Renal pelvis (tissue), 12 donors: ENCODE measurements at places on chromosomes 2 and 18. TPM values are rescaled to one million over a fixed set of nuclear protein-coding genes. Genes with fewer than 3 reads are reported as not detected.

MSTN gene
- 2.2 TPM for polyA plus RNA-seq

SERPINB4 gene
- not detected for polyA plus RNA-seq

DNA sequence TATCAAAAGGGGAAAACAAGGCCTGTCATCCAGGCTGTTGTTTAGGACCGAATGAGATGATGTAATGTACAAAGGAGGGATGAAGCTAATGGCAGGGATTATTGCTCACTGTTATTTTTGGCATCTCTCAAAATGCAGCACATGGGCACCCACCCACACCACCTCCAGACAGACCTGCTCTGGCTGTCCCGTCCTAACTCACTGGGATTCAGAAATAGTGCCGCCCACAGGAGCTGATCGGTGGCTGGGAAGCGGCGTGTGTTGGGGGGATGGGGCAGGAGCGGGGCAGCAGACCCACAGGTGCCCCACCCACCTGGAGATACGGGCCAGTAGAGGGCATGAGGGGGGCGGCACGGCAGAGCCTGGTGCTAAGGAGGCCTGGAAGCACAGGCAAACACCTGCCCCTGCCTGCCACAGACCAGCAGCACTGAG lies 52.2 kb downstream of the CRACDL start:
- DNase-seq, result no peak

DNA sequence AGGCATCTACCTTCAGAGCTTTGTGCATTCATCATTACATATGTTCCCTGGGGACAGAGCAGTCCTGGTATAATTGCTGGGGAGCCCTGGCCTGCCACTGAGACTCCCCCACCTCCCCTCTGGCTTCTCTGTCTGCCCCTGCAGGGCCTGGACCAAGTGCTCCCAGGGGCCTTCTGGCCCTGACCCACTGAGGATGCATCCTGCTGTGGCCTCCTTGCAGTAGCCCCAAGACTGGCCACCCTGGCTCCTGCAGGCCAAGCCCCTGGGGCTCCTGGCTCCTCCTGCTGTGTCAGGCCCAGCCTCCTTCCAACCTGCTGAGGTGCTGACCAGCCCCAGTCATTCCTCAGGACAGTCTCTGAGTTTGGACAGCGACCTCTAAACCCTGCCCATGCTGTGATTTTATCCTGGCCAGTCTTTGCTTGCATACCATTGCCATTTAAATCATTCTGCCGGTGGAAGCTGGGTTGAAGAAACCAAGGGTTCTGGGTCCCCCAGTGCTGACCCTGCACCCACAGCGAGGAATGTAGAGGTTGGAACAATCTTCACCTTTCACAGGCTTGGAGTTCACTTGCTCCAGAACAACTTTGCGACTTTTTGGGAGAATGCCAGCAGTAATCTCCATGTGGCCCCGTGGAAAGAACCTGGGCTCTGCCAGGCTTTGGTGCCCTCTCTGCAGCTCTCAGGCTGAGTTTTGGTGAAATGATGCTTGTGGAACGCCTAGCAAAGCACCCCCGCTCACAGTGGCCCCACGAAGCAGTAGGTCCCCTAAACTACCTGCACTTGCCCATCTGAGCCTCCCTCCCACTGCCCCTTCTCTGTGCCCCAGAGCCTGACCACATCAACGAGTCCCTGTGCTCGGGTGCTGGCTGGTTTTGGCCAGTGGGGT lies 167.3 kb upstream of the GLI2 start:
- DNase-seq, result no peak

DNA sequence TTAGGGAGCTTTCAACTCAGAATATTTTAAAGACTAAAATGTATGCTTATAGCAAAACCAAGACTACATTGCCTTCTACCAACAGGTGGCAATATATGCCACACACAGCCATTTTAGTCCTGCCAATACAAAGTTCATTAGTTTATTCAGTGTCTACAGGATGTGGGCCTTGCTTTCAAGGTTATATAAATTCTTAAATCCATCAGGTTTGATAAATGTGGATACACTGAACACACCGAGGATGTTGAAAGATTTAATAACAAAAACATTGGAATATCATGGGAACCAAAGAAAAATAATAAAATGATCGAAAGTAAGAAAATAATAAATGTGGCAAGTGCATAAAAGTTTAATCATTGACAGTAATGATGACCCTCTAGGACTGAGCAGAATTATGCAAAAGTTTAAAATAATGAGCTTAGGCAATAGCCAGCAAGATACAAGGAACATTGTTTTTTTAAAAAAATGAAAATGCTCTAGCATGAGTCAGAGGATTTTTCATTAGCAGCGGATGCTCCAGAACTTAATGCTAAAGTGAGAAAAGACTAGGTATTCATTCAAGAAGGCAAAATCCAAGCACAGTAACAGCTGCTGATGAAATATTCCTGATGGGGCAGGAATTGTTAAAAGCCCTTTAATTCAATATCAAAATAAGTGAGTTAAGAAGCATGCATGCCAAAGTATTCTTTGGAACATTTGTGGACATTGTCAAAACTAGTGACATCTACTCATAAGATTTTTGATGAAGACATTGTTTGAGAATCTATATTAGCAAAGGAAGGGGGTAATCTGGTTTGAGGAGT lies 14.2 kb downstream of the SCN9A start:
- DNase-seq, result no peak

- no peak for DNase-seq
Observed at GRCh38 chr2:62547854-62548253, 41.9 kb upstream of the TMEM17 start.
